ENCODE measurements at places on chromosomes 6 and 20.

DNA sequence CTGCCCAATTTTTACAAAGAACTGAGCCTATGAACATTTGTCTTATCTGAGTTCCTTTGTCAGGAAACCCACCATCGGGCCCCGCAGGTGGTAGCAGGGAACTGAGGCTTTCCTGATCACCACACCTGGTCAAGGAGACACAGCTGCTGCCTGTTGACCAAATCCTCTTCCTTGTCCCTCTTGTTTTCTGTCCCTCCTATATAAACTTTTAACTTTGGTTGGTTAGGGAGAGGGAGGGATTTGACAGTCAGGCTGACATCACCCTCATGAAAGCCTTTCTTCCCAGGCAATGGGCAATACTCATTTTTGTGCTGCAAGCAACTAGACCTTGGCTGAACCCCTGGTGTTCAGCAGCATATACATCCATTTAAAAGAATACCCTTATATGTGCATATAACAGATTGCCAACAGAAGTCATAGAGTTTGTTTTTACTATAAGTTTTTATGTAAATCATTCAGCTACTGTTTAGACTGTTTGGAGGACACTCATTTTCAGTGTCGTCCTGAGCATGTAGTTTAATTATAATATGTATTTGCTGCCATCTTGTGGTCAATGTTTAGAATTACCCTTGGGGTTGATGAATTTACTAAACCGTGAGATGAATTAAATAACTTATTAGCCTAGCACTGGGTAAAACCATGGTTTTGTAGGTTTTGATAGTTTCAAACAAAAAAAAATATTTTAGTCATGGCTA, 17.0 kb downstream of the CRISP1 start:
- DNase-seq: no peak

GRCh38 chr6:30344868-30345671, at the start of gene RPP21:
Gene RPP21 (plus strand): TSS chr6:30345156. CDS start chr6:30345172, 16 bp downstream.
- DNase-seq: peak; percentile 82

DNA sequence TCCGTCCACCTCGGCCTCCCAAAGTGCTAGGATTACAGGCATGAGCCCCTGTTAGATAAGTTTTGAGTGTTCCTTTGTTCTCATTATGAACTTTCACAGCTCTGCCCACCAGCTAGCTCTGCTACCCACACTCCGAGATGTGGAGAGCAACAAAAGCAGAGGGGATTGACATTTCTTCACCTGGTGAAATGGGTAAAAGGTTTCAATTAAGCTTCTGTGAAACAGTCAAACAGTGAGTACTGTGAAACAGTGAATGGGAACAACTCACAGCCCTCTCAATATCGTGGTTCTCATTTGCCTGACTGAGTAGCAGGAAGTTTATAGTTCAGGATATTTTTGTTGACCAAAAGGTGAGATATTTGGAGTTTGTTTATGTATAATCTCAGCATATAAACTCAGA, 412.8 kb downstream of the CD83 start:
- DNase-seq: no peak

GRCh38 chr20:34407962-34408474, 44.9 kb downstream of the ITCH start:
- no peak for DNase-seq

- DNase-seq: no peak
Observed at GRCh38 chr6:11903645-11904044, 108.5 kb upstream of the HIVEP1 start.

DNA sequence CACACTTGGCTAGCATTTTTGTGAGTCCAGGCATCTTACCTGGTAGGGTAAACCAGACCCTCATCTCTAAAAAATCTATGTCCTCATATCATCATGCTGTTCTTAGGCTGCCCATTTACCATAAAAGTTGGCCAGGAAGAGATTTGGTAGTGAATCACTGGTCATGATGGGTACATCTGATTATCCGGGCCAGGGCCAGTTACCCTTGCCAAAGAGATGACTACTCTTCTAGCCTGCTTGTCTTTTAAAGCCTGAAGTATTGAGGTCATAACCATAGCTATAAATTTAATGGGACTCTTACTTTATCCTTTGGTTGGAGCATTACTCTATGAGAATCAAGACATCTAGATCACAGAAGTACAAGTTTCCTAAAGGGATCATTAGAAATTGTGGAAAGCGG, 276.8 kb downstream of the TENT5A start:
- DNase-seq: no peak

GRCh38 chr20:52047811-52048764, 143.5 kb downstream of the ZFP64 start:
- DNase-seq: no peak

DNA sequence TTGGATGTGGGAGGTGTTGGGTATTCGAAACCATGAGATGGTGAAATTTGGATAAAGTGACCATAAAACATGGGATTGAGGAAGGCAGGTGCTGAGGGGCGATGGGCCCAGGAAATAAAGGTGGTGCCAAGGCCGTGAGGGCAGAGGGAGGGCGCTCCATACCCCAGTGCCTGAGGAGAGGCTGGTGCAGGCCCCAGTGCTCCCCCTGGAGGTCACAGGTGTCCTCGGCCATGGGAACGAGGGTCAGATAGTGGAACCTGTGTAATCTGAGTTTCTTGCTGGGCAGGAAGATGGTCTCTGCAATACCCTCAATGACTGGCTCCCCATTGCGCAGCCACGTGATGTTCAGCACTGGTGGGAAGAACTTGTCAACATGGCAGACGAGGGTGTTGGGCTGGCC, 16.2 kb downstream of the HLA-DPB1 start:
- peak; percentile 45 for DNase-seq

DNA sequence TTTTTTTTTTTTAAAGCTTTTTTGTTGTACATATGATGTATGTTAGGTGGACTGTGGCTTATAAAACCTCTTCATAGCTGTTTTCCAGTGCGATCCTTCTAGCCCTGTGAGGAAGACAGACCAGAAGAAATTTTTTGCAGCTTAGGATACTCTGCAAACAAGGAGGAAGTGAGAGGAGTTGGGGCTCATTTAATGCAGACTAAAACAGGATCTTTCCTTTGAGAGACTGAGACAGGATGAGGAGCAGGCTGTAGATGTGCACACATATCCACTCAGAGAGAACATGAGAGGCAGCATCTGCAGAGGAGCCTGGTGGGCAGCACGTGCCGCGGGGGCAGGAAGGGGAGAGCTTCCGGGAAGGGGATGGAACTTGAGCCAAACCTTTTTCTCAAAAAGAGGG, 45.7 kb downstream of the PPARD start:
- no peak for DNase-seq

GRCh38 chr6:11163932-11164331, 52.4 kb upstream of the ERVFRD-1 start:
- no peak for DNase-seq

DNA sequence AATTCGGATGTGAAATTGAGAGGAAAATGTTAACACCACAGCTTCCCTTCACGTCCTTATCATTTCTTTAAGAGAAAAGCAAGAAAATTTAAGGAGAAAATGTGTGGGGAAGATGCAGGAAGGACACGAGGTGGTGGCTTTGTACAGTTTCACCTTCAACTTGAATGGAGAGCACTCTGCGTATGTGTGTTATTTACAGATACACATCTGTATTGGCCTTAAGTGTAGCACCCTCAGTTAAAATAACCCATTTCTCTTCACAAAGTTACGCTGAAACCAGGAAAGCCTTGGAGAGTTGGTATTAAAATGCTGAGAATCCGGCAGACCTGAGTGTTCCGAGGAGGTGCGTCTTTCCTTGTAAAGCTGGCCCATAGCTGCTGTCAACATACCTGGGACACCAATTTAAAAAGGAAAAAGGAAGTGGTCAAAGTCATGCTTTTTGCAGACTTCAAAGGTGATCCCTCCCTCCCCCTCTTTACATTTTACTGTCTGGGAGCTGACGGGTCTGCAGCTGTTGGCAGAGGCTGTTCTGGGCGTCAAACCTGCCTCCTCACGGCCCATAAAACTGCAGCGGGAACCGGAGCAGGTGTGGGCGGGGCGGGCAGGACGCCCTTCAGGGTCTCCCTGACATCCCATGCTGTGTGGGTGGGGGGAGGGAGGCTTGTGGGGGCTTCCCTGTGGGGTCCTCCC, 61.3 kb upstream of the TBXT start:
- DNase-seq: no peak

DNA sequence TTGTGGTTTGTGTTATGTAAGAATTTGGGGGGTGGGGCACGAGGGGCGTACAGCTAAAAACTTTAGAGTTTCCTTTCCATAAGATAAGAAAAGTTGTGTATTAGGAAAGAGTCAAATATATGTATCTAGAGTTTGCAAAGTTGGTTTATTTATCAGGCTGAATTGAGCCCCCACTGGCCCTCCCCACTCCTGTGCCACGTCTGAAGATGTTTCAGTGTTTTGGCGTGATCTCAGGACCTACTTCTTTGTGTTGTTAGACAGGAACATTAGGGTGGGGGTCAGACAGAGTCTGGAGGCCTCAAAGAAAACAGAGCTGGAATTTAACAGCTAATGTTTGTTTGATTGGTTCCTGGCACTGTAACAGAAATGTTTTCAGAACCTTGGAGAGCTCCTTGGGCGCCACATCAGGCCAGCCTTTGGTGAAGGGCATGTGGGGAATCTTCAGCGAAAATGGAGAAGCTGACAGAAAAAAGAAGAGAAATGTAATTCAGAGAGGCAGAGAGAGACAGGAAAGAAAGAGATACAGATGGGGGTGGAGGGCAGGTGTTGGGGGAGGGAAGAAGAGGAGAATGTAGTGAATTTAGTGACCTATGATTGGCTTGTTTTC, 674 bp downstream of the NRSN1 start:
- no peak for DNase-seq

- DNase-seq: no peak
Observed at GRCh38 chr20:32986331-32986966, 17.8 kb downstream of the SUN5 start.

GRCh38 chr6:40256831-40257230, 322.6 kb upstream of the MOCS1 start:
- no peak for DNase-seq

DNA sequence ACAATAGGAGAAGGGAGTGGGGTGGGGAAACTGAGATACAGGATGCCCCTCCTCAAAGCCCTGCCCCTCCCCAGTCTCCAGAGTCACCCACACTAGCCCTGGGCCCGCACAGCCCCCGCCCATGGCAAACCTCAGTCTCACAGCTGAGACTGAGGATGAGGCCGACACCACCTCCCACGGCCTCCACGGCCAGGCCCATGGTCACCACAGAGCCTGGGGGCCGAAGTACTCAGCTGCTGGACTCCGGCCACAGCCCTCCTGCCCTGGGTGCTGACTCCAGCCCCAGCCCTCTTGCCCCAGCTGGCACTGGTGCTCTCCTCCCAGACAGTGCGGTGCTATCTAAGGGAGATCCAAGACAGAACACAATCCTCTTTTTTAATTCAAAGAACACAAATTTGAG, 176.1 kb downstream of the TTLL2 start:
- no peak for DNase-seq

- DNase-seq: no peak
Observed at GRCh38 chr6:153644000-153644399, 395.0 kb upstream of the OPRM1 start.

GRCh38 chr20:47406849-47407682, 50.6 kb upstream of the ZMYND8 start:
- DNase-seq: no peak

- DNase-seq: no peak
Observed at GRCh38 chr6:111427341-111428116, 55.5 kb downstream of the REV3L start.

- no peak for DNase-seq
Observed at GRCh38 chr20:10652660-10653261, 21.0 kb downstream of the JAG1 start.

DNA sequence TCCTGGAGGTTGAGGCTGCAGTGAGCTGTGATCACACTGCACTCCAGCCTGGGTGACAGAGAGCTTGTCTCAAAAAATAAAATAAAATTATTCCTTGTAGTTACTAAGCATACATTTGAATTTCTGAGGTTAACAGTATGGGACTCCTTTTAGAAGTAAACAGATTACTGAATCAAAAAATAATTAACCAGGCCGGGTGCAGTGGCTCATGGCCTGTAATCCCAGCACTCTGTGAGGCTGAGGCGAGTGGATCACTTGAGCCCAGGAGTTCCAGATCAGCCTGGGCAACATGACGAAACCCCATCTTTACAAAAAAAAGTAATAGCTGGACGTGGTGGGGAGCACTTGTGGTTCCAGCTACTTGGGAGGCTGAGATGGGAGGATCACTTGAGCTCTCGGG, 22.1 kb upstream of the EEF1A1 start:
- DNase-seq: no peak

GRCh38 chr20:58763076-58763475, 70.5 kb downstream of the NPEPL1 start:
- DNase-seq: no peak

GRCh38 chr6:137264311-137265075, 45.3 kb upstream of the IFNGR1 start:
- DNase-seq: no peak

DNA sequence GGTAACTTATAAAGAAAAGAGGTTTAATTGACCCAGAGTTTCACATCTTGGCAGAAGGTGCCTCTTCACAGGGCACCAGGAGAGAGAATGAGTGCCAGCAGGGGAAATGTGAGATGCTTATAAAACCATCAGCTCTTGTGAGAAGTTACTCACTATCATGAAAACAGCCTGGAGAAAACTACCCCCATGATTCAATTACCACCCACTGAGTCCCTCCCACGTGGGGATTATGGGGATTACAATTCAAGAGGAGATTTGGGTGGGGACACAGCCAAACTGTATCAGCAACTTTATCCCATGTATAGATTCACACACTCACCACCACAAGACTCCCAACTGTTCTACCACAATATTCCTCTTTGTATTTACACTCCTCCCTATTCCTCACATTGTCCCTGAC, 10.6 kb downstream of the PDSS2 start:
- DNase-seq: no peak

- no peak for DNase-seq
Observed at GRCh38 chr20:3350422-3350821, 57.0 kb downstream of the DNAAF9 start.

GRCh38 chr20:9015984-9016324, 52.9 kb upstream of the PLCB4 start:
- DNase-seq: no peak

GRCh38 chr6:166776571-166776970, 149.5 kb upstream of the RPS6KA2 start:
- DNase-seq: no peak

Measured in T-helper 1 cell (primary cell).